ENCODE measurements at places on chromosomes 12 and 14. TPM values are rescaled to one million over a fixed set of nuclear protein-coding genes. Genes with fewer than 3 reads are reported as not detected.

GRCh38 chr14:100840286-100841065, 14.6 kb downstream of the MEG3 start:
- no peak overlapping the region for H3K4me3 ChIP-seq
- H3K36me3 ChIP-seq, result no peaks in the 10 kb centered on the region
- DNase-seq, result no peak

GRCh38 chr12:28611115-28611435, 420.8 kb downstream of the CCDC91 start:
- no peaks in the 10 kb centered on the region for H3K36me3 ChIP-seq
- DNase-seq, result no peak
- no peaks in the 10 kb centered on the region for H3K4me1 ChIP-seq
- H3K4me3 ChIP-seq, result no peak overlapping the region
- no peaks in the 10 kb centered on the region for H3K27me3 ChIP-seq

GRCh38 chr14:21791749-21792148, 118.1 kb upstream of the OR4E1 start:
- H3K4me3 ChIP-seq, result no peak overlapping the region
- DNase-seq, result no peak
- H3K27me3 ChIP-seq, result no peaks in the 10 kb centered on the region
- no peaks in the 10 kb centered on the region for H3K36me3 ChIP-seq

DNA sequence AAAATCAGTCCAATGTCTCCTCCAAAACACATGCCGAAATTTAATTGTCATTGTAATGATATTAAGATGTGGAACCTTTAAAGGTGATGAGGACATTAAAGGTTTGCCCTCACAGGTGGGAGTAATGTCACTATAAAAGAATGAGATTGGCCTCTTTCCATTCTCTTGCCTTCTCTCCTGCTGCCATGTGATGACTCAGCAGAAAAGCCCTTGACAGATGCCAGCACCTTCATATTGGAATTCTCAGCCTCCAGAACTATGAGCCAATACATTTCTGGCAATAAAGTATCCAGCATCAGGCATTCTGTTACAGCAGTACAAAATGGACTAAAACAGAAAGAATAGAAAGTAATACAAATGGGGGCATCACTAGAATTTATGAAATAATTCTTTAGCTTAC, 609.7 kb downstream of the SLC16A7 start:
- H3K4me3 ChIP-seq, result no peak overlapping the region
- H3K27ac ChIP-seq, result no peak overlapping the region
- no peaks in the 10 kb centered on the region for H3K27me3 ChIP-seq
- H3K36me3 ChIP-seq, result no peaks in the 10 kb centered on the region
- H3K4me1 ChIP-seq, result no peaks in the 10 kb centered on the region

DNA sequence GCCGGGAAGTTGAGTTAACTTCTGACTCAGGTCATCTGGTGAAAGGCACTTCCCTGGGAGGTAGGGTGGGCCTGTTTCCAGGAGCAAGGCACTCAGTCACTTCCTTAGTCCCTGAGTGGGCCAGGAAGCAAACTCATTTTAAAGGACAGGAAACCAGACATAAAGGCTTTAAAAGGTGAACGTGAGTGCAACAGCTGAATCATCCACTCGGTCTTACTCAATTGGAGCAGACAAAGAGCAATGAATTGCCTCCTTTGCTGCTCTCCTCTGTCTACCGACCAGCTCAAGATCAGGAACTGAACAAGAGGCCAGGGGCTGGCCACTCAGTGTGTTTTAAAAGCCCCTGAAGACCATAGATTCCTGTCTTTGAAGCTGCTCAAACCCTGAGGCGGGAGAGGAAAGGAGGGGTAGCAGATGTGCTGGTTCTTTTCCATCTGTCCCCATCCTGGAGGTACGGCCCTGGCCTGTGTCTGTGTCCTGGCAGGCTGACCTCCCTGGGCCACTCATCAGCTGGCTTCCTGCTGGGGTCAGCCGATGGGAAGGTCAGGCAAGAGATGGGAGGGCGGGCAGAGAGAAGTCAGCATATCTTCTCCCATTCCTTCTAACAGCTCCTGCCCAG, 148.9 kb downstream of the PPM1H start:
- no peak for DNase-seq
- H3K4me3 ChIP-seq, result no peak overlapping the region
- no peaks in the 10 kb centered on the region for H3K4me1 ChIP-seq
- H3K27ac ChIP-seq, result peak overlapping the region; percentile 81
- no peaks in the 10 kb centered on the region for H3K36me3 ChIP-seq
- H3K27me3 ChIP-seq, result no peaks in the 10 kb centered on the region

DNA sequence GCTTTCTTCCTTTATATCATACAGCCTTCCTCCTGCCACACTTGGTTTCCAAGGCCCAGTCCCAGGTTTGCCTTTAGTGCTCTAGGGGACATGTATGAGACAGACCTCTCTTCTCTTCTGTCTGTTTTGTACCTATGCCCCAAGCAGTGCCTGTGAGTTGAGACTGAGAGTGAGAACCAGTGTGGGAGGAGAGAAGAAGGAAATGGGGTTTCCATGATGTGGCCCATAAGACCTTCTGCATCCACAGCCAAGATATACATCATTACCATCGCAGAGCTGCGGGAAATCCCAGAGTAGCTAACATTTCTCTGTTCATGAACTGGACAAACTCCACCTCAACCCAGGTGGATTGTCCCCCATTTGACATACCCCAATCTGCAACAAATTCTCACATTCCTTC, 2.8 kb downstream of the TESPA1 start:
- H3K27ac ChIP-seq, result no peak overlapping the region
- no peaks in the 10 kb centered on the region for H3K27me3 ChIP-seq
- H3K36me3 ChIP-seq, result no peaks in the 10 kb centered on the region
- no peaks in the 10 kb centered on the region for H3K4me1 ChIP-seq
- no peak for DNase-seq
- H3K4me3 ChIP-seq, result no peak overlapping the region

DNA sequence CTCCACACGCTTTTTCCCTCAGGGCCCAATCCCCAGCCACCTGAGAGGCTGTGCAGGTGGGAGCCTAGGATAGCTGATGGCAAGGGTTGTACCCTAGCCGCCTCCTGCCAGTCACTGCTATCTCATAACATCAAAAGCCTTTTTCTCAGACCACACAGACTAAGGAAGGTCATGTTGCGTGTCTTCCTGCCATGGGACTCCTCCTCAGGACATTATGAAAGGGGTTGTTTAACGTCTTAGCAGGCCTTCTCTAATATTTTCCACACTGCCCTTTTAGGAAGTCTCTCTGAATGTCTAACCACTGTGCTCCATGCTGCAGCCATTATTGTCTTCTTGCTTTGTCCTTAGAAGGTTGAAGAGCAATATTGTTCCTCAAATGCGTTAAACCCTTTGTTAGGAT, 7.6 kb upstream of the SMUG1 start:
- H3K27me3 ChIP-seq, result no peaks in the 10 kb centered on the region
- no peak for DNase-seq
- H3K36me3 ChIP-seq, result no peaks in the 10 kb centered on the region

GRCh38 chr12:70994217-70994788, 73.8 kb upstream of the PTPRR start:
- no peaks in the 10 kb centered on the region for H3K27me3 ChIP-seq
- H3K36me3 ChIP-seq, result no peaks in the 10 kb centered on the region
- no peaks in the 10 kb centered on the region for H3K4me1 ChIP-seq
- no peak overlapping the region for H3K4me3 ChIP-seq
- peak overlapping the region; percentile 24 for H3K27ac ChIP-seq
- no peak for DNase-seq

DNA sequence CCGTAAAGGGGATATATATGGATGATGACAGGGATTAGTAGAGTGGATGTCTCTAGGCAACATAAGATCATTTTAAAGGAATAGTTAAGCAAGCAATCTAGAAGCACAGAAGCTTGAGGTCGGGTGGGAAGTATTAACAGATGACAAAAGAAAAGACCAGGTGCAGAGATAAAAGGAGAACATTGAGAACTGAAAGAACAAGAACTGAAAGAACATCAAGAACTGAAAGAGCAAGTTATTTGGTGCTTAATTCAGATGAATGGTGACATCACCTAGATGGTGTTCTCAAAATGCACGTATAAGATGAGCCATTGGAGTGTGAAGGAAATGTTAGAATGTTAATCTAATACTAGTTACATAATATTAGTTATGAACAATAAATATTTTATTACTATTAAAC, 224.0 kb upstream of the PDE3A start:
- H3K27ac ChIP-seq, result no peak overlapping the region
- H3K27me3 ChIP-seq, result no peaks in the 10 kb centered on the region
- no peak for DNase-seq
- H3K4me1 ChIP-seq, result no peaks in the 10 kb centered on the region

GRCh38 chr12:106039242-106039641, 99.5 kb downstream of the NUAK1 start:
- no peak overlapping the region for H3K27ac ChIP-seq
- H3K36me3 ChIP-seq, result no peaks in the 10 kb centered on the region
- no peaks in the 10 kb centered on the region for H3K27me3 ChIP-seq
- no peak overlapping the region for H3K4me3 ChIP-seq

NPFF gene
- total RNA-seq, result not detected

ASIC1 gene
- total RNA-seq, result 0.15 TPM
